Fibroblast of the aortic adventitia (primary cell): ENCODE measurements at places on chromosomes 6 and 20. TPM values are rescaled to one million over a fixed set of nuclear protein-coding genes. Genes with fewer than 3 reads are reported as not detected.

Gene C6orf52
- total RNA-seq: 0.27 TPM in 1 of 2 replicates, not detected in the other

DNA sequence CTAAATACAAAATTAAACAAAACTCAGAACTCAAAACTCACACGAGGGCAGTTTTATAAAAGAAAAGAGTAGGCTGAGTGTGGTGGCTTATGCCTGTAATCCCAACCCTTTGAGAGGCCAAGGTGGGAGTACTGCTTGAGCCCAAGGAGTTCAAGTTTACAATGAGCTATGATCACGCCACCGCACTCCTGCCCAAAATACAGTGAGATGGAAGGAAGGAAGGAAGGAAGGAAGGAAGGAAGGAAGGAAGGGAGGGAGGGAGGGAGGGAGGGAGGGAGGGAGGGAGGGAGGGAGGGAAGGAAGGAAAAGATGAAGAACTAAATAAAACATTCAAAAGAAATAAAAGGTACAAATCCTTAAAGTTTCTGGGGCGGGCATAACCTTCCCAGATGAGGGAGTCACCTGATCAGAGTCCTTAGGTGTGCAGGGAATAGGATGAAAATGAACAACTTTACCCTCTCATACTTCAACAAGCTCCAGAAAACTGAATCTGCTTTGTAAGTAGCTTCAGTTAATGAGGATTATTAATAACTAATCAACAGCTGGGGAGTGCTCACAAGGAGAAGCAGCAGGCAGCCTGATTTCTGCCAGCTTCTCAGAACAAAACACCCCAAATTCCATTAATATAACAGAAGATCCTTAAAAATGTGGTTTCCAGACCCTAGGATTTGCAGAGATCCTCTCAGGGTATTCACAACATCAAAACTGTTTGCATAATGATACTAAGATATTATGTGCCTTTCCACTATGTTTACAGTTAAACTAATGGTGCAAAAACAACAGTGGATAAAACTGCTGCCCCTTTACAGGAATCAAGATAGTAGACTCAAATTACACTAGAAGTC is 21.8 kb downstream of the LMBRD1 start:
- DNase-seq: no peak

Gene HDGFL1
- not detected in 2 replicates for total RNA-seq

DNA sequence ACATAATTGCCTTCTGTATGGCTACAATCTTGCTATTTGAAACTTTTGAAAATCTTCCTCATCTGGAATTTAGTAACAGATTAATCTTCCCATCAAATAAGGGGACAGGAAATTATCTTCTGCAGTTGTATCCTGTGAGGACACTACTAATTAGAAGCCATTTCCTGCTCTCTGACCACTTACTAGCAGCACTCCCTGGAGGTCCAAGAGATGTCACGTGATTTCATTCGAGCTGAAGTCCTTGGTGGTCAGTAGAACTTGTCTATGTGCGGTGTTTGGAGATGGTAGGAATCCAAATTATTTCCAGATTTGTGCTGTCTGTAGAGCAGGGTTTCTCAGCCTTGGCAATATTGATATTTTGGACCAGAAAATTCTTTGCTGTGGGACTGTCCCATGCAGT is 202.5 kb downstream of the TFAP2B start:
- DNase-seq: no peak

GRCh38 chr6:6434151-6434550 is 113.7 kb upstream of the F13A1 start:
- no peak for DNase-seq

DNA sequence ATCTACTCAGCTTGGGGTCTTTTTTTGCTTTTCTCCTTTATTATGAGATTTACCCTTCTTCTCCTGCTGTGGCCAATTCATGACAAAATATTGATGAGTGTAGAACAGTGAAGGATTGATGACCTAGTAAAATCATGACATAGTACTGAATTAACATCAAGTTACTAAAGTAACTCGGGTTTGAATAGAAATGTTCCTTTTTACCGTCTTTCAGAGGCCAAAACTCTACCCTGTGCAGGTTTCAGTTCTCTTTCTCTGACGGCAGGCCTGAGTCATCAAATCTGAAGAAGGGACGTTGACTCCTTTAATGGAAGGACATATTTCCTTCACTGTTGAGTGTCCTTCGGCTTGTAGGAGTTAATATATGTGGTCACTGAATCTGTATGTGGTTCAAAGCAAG is 80.7 kb downstream of the RREB1 start:
- DNase-seq: no peak

DNA sequence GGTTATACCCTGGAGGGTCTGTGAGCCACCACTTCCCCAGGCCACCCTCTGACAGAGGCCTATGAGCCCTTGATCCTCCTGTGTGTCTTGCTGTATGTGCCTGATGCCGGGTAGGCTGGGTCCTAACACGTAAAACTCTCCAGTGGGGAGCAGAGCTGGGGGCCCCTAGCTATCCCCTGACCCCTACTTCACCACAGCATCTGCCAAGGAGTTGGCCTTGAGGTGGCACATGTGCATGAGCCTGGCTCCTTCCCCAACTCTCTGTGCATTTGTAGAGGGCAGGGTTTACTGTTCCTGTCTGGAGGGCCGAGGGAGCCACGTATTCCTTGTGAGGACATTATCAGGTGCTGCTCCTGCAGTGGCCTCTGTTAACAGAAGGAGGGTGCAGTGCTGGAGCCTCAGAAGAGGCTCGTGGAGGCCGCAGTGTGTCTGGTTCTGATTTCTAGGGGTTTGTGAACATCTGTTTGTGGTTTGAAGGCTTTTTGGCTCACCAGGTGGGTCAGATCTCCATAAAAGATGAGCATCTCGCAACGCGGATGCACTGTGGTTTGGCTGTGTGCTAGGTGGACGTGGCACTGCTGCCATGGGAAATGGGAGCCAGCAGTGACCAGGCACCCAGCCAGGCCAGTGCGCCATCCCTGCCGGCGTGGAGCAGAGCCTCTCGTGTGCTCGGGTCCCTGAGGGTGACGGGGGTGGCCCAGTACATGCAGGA is 152.1 kb downstream of the DTNBP1 start:
- DNase-seq: no peak
